ENCODE measurements at places on chromosomes 3 and 15.
A peak's percentile ranks its signal among the peaks of the same experiment; 100 is the strongest.

GRCh38 chr15:68537506-68537905 is 41.3 kb upstream of the CORO2B start:
- DNase-seq: no peak

GRCh38 chr3:187919048-187919447 is 173.8 kb upstream of the BCL6 start:
- DNase-seq: peak; percentile 36

GRCh38 chr15:47997195-47998080 is 123.4 kb upstream of the SLC24A5 start:
- no peak for DNase-seq

DNA sequence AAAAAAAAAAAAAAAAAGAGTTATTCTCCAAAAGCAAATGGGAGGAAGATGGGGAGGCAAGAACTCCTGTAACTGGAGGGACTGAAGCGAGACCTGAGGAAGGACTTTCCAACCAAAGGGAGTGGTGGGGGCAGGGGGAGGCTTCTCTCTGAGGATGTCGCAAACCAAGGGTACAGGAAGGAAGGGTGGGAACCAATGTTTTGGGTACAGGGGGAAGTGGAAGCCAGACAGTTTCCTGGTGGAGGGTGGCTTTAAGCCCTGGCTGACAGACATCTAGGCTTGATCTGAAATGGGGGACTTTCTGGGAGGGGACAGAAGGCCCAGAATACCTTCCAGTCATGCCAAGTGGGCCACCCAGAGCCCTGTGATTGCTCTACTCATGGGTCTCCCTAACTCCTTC is 27.0 kb downstream of the VIPR1 start:
- DNase-seq: no peak

- DNase-seq: no peak
These were observed 31.4 kb upstream of the TKT start for GRCh38 chr3:53287131-53287629.

DNA sequence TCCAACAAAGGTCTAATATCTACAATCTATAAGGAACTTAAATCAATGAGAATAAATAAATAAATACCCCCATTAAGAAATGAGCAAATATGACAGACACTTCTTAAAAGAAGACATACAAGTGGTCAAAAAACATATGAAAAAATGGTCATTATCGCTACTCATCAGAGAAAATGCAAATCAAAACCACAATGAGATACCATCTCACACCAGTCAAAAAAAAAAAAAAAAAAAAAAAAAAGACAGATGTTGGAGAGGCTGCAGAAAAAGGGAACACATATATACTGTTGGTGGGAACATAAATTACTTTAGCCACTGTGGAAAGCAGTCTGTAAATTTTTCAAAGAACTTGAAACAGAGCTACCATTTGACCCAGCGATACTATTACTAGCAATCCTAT is 31.6 kb upstream of the OR5H6 start:
- DNase-seq: no peak

DNA sequence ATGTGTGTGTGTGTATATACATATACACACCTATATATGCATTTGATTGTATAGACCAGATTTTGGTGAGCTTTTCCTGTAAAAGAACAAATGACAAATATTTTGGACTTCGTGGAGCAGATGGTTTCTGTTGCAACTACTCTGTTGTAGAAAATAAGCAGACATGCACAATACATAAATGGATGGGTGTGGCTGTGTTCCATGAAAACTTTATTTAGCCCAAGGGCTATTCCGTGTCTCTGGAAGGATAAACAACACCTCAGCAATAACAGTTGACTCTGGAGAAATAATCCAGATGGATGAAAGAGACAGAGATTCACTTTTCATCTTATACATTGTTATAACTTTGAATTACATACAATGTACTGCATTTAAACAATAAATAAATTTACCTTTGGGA is 441.4 kb downstream of the CNTN3 start:
- DNase-seq: no peak

DNA sequence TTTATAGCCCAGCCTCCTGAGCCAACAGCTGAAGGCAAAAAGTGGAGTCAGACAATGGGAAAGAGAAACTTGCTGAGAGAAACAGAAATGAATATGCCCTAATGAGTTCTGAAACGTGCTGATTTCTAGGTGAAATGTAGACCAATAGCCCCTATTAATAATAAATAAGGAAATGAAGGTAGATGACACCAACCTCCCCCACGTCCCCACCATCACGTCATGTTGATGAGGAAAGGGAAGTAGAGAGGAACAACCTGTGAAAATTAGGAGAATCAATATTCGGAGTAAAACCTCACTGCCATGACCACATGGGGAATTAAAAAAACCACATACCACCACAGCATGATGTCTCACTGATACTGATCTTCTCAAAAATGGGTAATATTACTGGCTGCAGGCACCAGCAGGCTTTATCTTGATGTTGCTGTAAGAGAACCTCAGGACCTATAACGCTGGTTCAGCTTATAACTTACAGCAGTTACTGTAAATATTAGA is 64.0 kb downstream of the KAT2B start:
- peak; percentile 17 for DNase-seq

DNA sequence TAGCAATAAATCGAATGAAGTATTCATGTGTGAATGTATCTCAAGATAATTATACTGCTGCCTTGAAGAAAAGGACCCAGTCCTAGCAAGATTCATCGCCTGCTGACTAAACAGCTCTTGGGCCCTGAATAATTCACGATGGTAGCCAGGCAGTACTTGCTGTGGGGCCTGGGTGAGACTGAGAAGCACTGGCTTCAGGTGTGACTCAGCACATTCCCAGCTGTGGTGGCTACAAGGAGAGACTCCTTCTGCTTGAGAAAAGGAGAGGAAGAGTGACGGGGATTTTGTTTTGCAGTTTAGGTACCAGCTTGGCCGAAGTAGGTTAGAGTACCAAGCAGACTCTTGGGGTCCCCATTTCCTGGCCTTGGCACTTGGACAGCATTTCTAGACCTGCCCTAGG is 47.6 kb upstream of the CD200R1L start:
- no peak for DNase-seq

DNA sequence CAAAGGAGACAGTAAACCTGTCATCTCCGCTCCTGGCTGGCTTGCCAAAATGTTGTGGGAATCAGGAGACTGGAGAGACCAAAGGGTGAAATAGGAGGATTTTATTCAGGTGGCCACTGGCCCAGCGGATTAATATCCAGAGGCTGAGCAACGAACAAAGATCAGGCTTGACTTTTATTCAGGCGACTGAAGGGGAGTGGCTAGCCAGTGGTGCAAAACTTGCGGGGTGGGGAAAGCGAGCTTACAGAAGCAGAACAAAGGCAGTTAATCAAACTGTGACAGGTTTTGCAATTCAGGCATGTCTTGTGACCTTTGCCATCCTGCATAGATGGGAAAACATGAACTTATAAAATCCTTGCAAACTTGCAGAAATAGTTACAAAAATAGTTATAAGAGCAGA is 19.8 kb upstream of the ACAD9 start:
- no peak for DNase-seq

- DNase-seq: no peak
These were observed 137.3 kb downstream of the EDEM1 start for GRCh38 chr3:5324780-5325179.

GRCh38 chr3:85821130-85821756 is 862.5 kb downstream of the CADM2 start:
- no peak for DNase-seq

All from stimulated activated CD4-positive, alpha-beta T cell treated with anti-CD3 and anti-CD28 coated beads, Interleukin-2, amount 100 ng/mL, for 48 hours (primary cell).